Stimulated activated CD8-positive, alpha-beta memory T cell treated with anti-CD3 and anti-CD28 coated beads, Interleukin-15, amount 100 ng/mL, for 24 hours (primary cell): ENCODE measurements at places on chromosomes 1 and 21.

DNA sequence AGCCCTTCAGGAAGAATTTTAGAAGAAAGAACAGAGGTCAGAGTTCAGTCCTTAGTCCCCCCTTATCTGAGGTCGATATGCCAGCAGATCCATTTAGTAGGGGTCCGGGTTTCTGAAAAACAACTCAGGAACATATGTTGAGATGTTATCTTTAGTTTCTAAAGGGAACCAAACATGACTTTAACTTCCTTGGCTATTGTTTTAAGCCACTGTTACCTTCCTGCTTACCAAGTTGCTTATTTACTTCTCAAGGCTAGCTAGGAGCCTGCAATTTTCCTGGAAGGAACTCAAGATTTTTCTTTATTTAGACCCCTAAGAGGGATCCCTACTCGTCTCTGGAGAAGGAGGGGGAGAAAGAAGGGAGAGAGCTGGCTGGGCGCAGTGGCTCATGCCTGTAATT lies 54.3 kb downstream of the KCNC4 start:
- no peak for DNase-seq

DNA sequence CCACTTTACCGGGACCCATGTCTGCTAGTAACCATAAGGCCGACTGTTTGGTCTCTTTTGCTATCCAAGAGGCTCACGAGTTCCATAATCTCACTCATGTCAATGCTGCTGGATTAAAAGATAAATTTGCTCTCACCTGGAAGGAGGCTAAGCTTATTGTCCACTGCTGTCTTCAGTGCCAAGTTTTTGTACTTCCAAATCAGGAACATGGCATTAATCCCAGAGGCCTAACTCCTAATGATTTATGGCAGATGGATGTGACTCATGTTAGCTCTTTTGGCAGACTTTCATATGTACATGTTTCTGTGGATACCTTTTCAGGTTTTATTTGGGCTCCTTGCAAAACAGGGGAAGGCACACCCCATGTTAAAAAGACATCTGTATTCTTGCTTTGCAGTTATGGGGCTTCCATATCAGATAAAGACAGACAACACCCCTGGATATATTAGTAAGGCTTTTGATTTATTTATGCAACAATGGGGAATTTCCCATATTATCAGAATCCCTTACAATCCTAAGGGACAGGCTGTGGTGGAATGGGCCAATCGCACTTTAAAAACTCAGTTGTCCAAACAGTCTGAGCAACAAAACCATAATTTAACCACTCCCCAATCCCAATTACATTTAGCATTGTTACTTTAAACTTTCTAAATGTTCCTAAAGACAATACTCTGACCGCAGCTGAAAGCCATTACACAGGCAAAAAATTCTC lies 162.7 kb downstream of the IER5 start:
- no peak for DNase-seq

- DNase-seq, result no peak
Observed at GRCh38 chr1:18972531-18972930, 16.1 kb upstream of the IFFO2 start.

- no peak for DNase-seq
Observed at GRCh38 chr1:215567491-215568298, 591 bp downstream of the KCTD3 start.

DNA sequence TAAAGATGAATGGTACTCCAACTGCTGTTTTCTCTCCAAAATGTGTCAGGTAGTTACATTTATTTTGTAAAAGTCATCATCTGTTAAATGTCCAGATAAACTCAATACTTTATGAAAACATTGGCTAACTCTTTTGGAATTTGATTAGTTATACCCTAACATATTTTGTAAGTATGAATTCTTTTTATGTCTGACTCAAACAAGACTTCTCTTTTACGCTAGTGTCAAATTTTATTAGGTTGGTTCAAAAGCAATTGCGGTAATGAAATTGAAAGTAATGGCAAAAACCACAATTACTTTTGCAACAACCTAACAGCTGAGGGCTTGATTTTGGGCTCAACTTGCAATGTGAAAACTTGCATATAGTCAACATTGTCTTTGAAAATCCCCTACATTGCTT lies 41.0 kb upstream of the USP25 start:
- no peak for DNase-seq
